ENCODE measurements at places on chromosomes 2 and 18.

GRCh38 chr18:48929212-48929612 lies 21.6 kb downstream of the SMAD7 start:
- H3K27me3 ChIP-seq, result no peaks in the 10 kb centered on the region
- H3K4me3 ChIP-seq, result no peak overlapping the region
- H3K27ac ChIP-seq, result no peak overlapping the region
- no peaks in the 10 kb centered on the region for H3K36me3 ChIP-seq
- no peak for DNase-seq

GRCh38 chr2:226887940-226888339 lies 52.1 kb downstream of the RHBDD1 start:
- no peak for DNase-seq
- 0 out of 3 replicates have a peak, but pooled peaks cover 2% of the 10 kb centered on the region for H3K36me3 ChIP-seq
- H3K4me3 ChIP-seq, result no peak overlapping the region

DNA sequence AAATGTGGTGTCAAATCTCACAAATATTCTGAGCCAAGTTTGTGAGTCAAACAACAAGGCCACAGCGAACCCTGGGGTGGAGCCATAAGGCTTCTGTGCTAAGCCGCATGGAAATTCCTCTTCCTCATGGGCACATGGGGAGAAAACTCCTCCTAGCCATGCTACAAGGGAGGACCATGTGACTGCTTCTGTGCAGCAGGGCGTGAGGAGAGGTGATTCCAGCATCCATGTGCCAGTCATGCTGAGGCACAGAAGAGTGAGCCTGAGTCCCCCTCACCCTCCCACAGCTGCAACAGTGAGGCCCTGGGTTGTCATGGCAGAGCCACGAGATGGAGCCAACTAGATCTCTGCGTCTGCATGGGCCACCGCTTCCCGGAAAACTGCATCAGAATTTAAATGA lies 488.8 kb upstream of the RAB6C start:
- H3K4me1 ChIP-seq, result no peaks in the 10 kb centered on the region
- no peak overlapping the region for H3K27ac ChIP-seq
- no peak overlapping the region for H3K4me3 ChIP-seq

GRCh38 chr2:111236025-111236424 lies 115.3 kb downstream of the BCL2L11 start:
- H3K4me1 ChIP-seq, result no peaks in the 10 kb centered on the region
- H3K27ac ChIP-seq, result no peak overlapping the region
- no peak overlapping the region for H3K4me3 ChIP-seq

- H3K27me3 ChIP-seq, result no peaks in the 10 kb centered on the region
- H3K4me1 ChIP-seq, result peaks cover 20% of the 10 kb centered on the region
- H3K36me3 ChIP-seq, result no peaks in the 10 kb centered on the region
- DNase-seq, result no peak
- H3K27ac ChIP-seq, result no peak overlapping the region
These were observed 5.6 kb upstream of the WDR7 start for GRCh38 chr18:56645415-56646016.

- peaks cover 8% of the 10 kb centered on the region for H3K4me1 ChIP-seq
- peak overlapping the region; percentile 69 for H3K4me3 ChIP-seq
- H3K27me3 ChIP-seq, result no peaks in the 10 kb centered on the region
- peak; percentile 29 for DNase-seq
These were observed 500 bp downstream of the CCNYL1 start for GRCh38 chr2:207711750-207712530.

DNA sequence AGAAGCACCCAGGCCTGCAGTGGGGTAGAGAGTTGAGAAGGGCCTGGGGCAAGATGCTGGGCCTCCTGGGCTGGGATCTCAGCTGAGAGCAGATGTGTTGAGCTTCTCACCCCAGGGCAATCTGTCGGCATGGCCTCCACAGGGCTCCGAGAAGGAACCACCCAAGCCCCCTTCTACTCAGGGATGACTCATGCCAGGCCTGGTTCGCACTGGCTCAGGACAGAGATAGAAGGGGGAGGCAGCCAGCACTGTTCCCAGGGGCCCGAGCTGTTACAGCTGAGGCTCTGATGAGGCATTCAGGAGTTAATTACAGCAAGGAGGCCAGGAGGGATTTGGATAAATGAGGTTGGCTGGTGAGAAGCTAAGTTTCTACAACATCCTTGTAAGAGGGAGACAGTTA lies 62.5 kb downstream of the CENPO start:
- no peaks in the 10 kb centered on the region for H3K27me3 ChIP-seq
- peaks cover 7% of the 10 kb centered on the region for H3K4me1 ChIP-seq
- H3K4me3 ChIP-seq, result no peak overlapping the region
- no peak overlapping the region for H3K27ac ChIP-seq
- DNase-seq, result no peak

GRCh38 chr2:167504061-167504460 lies 615.8 kb downstream of the XIRP2 start:
- no peak overlapping the region for H3K27ac ChIP-seq
- no peaks in the 10 kb centered on the region for H3K36me3 ChIP-seq
- H3K27me3 ChIP-seq, result no peaks in the 10 kb centered on the region
- no peaks in the 10 kb centered on the region for H3K4me1 ChIP-seq
- DNase-seq, result no peak

DNA sequence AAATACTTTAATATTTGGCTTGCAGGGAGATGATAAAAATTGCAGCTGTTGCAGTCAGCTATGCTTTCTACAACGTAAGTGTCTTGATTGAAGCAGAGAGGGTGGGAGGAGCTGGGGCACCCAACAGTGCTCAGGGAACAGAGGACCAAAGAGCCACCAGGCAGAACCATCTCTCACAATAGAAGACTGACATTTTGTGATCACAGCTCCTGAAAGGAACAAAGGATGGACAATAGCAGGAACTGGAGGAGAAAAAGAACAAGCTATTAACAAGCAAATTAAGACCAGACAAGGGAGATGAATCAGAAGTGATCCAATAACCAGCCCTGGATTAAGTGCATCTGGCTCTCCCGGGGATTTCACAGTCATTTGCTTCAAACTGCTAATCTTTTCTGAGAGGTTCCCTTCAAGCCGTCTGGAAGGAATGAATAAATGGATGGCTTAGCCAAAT lies 65.7 kb upstream of the SMAD2 start:
- no peaks in the 10 kb centered on the region for H3K36me3 ChIP-seq
- H3K27ac ChIP-seq, result no peak overlapping the region
- DNase-seq, result no peak
- no peaks in the 10 kb centered on the region for H3K27me3 ChIP-seq
- H3K4me3 ChIP-seq, result no peak overlapping the region
- peaks cover 6% of the 10 kb centered on the region for H3K4me1 ChIP-seq

GRCh38 chr2:195838002-195838401 lies 181.0 kb downstream of the SLC39A10 start:
- no peak overlapping the region for H3K4me3 ChIP-seq
- H3K36me3 ChIP-seq, result no peaks in the 10 kb centered on the region
- H3K27me3 ChIP-seq, result no peaks in the 10 kb centered on the region
- no peaks in the 10 kb centered on the region for H3K4me1 ChIP-seq
- DNase-seq, result no peak
- no peak overlapping the region for H3K27ac ChIP-seq

GRCh38 chr2:28346587-28346986 lies 46.1 kb upstream of the FOSL2 start:
- H3K27ac ChIP-seq, result no peak overlapping the region
- H3K4me1 ChIP-seq, result peaks cover 45% of the 10 kb centered on the region
- no peak overlapping the region for H3K4me3 ChIP-seq
- H3K27me3 ChIP-seq, result no peaks in the 10 kb centered on the region

DNA sequence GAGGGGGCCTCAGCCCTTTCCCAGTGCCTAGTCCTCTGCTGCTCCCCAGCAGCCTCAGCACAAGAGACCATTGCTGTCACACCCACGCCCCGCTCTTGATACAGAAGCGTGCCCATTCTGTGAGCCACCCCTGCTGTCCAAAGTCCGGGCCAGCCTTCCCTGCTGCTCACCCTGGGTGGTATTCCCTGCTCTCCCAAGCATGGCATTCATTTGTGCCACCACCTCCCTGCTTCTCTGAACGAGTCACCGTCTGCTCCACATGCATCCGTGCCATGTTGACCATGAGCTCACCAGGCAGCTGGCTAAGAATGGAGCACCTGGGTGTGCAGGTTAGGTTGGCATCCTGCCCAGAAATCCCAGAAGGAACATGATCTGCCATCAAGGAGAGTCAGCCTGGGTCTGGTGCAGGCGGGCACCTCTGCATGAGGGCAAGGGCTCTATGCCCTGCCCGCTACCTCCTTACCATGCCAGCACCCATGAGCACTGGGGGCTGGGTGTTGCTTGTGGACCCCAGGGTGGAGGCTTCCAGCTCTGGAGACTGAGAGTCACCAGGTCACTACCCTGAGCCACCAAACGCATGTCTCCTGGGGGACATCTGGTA lies 63.0 kb downstream of the TWIST2 start:
- H3K27ac ChIP-seq, result no peak overlapping the region
- no peak for DNase-seq
- H3K4me3 ChIP-seq, result no peak overlapping the region
- no peaks in the 10 kb centered on the region for H3K36me3 ChIP-seq
- peaks cover 4% of the 10 kb centered on the region for H3K4me1 ChIP-seq

All from K562 (cell line).